ENCODE measurements at places on chromosomes 6 and 20.

GRCh38 chr6:95094751-95095663, 482.3 kb upstream of the MANEA start:
- no peak for DNase-seq

DNA sequence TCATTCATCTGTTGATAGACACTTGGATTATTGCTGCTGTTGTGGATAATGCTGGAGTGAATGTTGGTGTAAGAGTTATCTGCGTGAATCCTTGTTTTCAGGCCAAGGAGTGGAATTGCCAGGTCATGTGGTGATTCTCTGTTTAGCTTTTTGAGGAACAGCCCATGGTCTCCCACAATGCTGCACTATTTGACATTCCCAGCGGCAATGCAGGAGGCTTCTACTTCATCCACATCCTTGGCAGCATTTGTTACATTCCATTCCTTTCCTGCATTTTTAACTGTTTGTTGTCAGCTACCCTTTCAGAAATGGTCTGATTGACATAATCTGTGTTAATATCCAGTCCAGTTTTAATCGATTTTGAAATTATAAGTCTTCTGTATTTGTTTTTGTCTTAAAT, 51.7 kb upstream of the CLDN20 start:
- DNase-seq: no peak

DNA sequence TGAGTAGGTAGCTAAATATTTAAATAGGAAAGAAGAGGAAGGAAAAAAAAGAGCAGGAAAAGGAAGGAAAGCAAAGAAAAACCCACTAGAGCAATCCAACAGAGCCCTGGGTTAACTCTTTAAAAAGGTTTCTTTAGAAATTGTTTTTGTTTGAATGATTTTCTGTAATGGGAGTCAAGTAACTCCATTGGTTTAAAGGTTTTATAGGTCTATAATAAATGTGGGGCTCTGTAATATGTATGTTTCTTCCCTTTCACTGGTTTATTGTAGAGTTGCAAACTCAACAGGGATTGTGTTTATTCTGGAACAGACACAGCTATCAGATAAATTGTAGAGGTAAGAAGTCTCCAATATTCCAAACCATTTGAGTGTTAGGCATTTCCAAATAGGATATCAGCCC, 10.9 kb downstream of the PLEKHG1 start:
- DNase-seq: no peak

DNA sequence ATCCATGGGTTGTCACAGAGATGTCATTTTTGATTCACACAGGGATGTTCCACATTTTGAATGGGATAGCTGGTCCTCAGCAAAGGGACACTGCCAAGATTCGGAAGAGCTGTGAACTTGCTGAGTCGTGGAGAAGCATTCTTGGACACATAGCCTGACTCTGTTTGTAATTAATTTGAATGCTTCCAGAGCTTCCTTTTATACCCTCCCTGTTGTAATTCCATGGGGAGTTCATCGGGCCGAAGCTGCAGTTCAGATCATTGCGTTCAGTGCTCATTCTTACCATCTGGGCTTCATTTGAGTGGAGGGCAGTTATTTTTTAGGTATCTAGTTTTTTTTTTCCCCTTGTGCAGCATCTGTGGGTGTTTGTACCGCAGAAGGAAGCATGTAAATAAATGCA, 126.5 kb downstream of the SLC24A3 start:
- DNase-seq: no peak

DNA sequence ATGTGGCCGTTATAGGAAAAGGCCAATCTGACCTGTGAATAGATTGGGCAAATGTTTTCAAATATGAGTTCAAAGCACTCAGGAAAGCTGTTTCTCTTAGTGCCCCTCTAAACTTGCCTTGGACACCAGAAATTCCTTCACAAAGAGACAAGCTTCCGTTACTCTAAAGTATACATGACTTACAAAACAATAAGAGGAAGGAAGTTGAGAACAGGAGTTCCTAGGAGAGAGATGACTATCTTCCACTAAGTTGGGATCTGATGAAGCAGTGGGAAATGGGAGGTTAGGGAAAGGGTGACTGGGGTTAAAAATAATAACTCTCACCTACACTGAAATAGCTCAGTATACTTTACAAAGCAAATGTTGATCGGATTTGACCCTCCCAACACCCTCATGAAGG, 50.0 kb downstream of the ISM1 start:
- DNase-seq: no peak

- DNase-seq: no peak
Observed at GRCh38 chr20:43731469-43731868, 4.7 kb upstream of the GTSF1L start.

GRCh38 chr6:7224731-7225130, 88.3 kb downstream of the SSR1 start:
- DNase-seq: no peak

DNA sequence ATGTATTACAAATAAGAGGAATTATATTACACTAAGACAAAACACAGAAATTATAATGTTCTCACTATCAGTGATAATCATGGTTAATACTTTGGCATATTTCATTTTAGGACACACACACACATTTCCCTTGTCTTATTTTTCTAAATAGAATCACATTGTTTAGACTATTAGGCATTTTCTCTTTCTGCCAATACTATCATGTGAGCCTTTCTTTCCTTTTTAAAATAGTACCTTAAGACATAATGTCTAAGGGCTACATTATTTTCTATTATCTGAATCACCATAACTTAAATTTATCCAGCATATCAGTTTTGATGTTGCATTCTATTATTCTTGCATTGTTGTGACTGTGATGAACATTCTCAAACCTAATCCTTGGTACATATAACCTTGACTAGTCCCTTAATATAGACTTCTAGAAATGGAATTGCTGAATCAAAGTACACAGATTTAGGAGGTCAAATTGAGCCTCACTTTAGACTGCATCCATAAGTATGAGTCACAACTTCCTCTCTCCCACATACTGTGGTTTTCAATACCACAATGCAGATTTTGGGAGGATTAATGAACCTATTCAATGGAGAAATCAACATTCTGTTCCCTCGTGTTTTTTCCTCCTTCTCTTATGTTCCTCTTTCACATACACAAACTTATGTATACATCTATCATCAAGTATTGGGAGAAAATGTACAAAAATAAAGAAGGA, 212.6 kb downstream of the MOXD1 start:
- DNase-seq: no peak

GRCh38 chr20:3748073-3748472, 15.6 kb downstream of the HSPA12B start:
- no peak for DNase-seq

- DNase-seq: no peak
Observed at GRCh38 chr6:10956776-10957175, 69.9 kb downstream of the SYCP2L start.

DNA sequence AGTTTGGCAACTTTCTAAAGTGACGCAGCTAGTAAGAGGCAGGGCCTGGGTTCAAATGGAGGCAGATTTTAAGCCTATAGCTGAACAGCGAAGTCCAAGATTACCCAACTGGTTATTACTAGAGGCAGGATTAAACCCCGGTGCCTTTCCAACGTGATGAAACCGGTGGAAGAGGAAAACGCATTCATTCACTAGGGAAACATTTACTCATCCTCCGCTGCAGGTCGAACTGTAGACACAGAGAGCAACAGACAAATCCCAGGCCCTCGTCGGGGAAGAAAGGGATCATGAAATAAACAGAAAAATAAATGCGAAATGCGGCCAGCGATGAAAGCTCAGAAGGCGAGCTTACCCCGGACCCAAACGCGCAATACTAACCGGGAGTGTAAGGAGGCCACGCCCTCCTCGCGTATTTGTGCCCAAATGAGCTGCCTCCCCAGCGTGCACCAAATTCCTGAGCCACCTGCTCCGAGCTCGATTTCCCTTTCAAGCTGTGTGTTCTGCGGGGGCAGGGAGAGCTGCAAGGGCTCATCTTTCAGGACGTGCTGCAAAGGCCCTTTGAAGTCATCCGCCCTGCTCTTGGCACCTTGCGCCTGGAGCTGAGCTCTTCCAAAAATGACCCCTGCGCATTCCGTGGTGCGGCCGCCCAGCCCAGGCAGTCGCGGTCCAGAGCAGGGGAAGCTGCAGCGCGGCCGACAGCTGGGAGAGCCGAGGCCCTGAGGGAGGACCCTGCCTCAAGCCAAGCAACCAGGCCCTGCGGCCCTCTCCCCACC, 46.9 kb downstream of the PDYN start:
- peak; percentile 16 for DNase-seq

DNA sequence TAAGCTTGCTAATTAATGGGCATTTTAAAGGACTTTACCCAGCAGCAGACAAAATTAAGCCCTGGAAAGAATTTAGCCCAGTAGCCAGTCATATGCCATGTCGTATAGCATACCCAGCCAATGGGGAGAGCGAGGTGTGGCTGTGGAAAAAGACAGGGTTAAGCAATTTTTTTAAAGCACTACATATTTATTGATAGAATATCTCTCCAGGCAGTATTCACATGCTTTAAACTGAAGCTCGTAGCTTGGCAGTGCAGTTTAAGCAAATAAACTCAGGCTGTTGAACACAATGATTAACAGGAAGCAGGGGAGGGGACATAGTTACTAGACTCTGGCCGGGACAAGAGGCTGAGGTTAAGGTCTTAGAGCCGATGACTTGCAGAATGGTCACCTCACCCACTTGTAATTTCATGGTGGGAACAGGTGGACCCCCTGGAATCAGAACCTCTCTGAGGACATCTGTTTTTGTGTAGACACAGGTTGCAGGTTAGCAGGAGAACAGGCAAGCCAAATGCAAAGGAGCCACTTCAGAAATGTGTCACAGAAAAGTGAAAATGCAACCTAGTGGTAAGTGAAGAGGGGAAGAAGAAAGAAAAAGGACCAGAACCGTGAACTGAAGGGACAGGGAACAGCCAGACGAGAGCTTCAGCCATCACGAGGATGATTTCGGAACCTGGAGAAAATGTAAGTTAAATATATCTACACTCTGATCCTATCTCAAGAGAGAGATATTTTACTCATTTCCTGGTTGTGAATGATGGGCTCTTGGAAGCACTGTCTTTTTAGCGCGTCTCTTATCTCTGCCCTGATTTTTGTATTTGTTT, 7.2 kb downstream of the GCNT2 start:
- DNase-seq: peak; percentile 39

- DNase-seq: peak; percentile 4
Observed at GRCh38 chr20:54219751-54220426, 12.0 kb downstream of the PFDN4 start.

DNA sequence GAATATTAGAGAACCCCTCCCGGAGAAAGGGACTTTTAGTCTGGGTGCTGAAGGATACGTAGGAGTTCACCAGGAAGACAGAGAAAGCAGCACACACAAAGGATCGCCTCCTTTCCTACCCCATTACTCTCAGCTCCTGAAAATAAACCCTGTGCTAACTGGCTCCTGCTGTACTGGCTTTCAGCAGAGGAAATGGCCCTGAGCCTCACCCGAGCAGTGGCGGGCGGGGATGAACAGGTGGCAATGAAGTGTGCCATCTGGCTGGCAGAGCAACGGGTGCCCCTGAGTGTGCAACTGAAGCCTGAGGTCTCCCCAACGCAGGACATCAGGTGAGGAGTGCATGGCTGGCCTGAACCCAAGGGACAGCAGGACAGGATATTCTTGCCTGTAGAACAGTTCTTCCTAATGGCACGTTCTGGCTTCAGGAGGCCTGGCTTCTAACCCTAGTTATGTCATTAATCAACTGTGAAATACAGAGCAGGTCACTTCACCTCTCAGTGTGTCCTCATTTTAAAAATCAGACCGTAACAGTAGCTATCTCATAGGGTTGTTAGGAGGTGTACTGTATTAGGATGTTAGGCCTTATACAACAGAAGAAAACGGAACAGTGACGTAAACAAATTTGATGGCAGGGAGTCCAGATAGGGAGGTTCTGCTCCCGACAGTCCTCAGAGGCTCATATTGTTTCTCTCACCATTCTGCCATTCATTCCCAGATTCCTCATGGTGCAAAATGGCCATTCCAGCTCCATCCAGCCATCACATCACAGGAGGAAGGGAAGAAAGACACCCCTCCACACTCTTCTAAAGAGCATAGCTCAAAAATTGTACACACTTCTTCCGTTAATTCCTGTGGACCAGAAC, 1.8 kb downstream of the RBCK1 start:
- DNase-seq: no peak

GRCh38 chr6:89081129-89081422, 525 bp downstream of the PNRC1 start:
- peak; percentile 40 for DNase-seq

- no peak for DNase-seq
Observed at GRCh38 chr6:96783307-96783706, 54.0 kb downstream of the GPR63 start.

DNA sequence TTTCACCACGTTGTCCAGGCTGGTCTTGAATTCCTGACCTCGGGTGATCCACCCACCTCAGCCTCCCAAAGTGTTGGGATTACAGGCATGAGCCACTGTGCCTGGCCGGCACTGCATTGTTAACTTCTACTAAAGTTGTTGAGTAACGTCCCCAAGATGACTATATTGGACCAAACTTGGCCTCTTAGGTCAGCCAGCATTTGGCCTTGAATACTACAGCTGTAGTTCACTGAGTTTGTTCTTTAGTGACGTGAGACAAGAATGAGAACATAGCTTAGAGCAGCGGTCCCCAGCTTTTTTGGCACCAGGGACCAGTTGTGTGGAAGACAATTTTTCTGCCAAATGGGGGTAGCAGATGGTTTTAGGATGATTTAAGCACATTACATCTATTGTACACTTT, 237.1 kb downstream of the TBC1D7 start:
- no peak for DNase-seq

DNA sequence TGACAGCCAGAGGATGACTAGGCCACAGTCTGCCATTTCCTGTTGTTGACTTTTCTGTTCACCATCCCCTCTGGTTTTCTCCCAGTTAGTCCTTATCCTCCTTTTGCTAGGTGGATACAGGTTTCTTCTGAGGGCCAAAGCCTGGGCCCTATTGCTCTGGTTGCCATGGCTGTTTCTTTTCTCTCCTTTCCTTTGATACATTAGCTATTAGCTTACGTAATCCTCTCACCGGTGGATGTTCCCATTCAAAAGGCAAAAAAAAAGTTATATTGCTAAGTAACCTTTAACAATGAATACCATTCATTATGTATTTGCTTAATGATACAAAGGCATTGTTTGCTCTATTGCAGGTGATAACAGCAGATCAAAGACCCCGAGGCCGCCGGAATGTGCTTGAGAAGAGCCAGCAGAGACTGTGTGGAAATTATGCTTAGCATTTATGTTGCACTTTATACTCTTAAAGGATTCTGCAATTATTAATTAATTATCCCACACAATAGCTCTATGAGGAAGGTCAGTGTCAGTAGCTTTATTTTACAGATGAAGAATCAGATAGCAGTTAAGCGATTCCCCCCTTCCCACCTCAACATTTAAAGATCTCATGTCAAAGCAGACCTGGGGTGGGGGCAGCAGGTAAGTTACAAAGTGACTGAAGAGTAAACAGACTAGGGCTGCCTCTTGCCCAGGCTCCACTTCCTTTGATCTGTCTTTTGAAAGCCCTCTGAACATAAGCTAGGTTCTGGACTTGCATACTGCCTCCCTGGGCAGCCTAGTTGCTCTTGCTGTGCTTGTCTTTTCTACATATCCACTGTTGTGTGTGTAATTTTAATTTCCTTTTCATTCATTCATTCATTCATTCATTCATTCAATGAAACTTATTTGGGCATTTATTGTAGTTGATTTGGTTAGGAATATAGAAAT, 14.5 kb upstream of the TFB1M start:
- peak; percentile 39 for DNase-seq

All from NCI-H2081 (cell line).